NCI-H1105 (cell line): ENCODE measurements at places on chromosomes 4 and X.

- no peak for DNase-seq
Measured at GRCh38 chrX:98646351-98646750, 1762.6 kb downstream of the RPA4 start.

- no peak for DNase-seq
Measured at GRCh38 chr4:183657564-183657963, 1.4 kb downstream of the RWDD4 start.

- no peak for DNase-seq
Measured at GRCh38 chr4:43348591-43348990, 456.1 kb downstream of the GRXCR1 start.

DNA sequence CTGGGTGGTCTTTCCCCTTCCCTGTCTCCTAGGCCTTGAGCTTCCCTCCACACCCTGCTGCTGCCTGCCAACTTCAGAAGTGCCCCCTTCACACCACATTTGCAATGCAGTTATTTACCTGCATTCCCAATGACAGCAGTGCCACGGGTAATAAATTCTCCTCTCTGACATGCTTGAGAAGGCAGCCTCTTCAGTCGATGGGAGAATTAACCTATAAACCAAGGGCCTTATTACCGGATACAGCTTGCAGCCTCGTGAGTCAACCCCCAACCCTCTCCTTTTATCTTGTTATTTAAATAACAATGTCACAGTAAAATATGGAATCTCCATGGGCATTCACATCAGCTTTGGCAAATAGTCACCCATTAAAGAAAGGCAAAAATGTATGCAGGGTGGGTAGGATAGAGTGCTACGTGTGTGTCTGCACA is 34.7 kb upstream of the LGI2 start:
- DNase-seq = no peak

GRCh38 chr4:112266823-112267222 is 18.9 kb downstream of the TIFA start:
- no peak for DNase-seq

DNA sequence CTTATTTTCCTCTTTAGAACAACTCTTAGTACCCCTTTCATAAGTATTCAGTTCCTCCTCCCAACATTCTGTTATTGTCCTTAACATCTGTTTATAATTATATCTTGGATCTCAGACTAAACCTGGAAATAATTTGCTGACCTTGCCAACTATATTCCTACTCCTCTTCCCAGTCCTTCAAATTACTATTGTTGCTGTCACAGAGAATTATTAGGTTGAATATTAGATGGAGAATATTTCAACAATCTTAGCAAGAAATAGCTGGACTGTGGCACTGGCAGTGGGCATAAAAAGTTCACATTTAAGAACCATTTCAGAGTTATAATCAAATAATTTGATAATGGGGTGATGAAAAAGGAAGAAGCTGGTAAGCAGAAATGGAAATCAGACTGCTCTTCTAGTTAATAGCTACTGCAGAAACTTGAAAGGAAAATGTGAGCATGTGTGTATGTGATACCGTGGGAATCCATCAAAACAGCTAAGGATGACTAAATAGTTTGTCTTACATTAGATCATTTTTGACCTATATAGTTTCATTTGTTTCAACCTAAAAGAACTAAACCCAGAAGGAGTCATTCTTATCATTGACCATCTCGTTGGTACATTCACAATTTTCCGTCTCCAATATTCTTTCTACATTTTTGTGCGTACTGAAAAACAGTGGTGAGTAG is 43.3 kb upstream of the PRDM8 start:
- no peak for DNase-seq

- no peak for DNase-seq
Measured at GRCh38 chrX:120793098-120793497, 82.6 kb downstream of the CT47B1 start.

DNA sequence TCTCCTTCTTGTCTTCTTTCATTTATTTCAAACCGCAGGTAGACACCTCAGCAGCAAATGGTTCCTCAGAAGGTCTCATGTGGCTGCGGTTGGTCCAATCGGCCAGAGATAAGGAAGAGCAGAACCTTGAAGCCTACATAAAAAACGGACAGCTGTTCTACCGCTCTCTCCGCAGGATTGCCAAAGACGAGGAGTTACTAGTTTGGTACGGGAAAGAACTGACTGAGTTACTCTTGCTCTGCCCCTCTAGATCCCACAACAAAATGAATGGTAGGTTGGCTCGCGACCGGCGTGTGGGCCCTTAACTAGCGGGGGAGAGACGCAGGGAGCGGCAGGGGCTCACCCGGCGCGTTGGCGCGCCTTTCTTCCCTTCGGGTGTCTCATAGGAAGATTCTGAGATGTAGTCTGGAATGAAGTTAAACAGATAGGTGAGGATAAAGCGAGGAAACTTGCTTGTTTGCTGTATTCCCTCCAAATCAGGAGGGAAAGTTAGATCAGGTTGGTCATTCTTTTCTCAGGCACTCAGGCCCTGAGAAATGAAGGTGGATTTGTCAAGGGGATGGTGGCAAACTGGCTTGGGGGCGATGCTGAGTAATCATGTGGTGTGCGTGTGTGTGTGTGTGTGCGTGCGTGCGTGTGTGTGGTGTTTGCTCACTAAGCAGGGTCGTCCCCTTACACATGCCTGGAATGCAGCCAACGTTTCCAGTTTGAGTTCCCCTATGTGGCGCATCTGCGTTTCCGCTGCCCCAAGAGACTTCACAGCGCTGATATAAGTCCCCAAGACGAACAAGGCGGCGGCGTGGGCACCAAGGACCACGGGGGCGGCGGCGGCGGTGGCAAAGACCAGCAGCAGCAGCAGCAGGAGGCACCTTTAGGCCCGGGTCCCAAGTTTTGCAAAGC is 4.2 kb downstream of the PRDM8 start:
- DNase-seq = peak; percentile 51

DNA sequence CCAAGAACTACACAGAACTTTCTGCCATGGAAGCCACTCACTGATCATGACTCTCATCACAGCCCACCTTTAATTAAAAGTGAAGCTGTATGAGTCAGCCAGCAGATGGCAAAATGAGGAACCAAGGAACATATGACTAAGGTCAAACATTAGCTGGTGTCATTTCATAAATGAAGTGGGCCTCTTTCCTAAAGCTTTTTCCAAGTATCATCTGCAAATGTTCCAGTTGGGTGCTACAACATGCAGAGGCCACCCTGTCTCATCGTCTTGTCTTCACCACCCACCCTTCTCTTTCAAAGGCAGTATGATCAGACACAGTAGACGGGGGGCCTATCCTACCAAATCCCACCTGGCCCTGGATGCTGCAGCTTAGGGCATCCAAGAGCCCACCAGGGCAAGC is 9.2 kb upstream of the EOLA1 start:
- no peak for DNase-seq

GRCh38 chr4:169437299-169438047 is 166.7 kb upstream of the SH3RF1 start:
- no peak for DNase-seq
